HFFc6 (cell line): ENCODE measurements at places on chromosomes 3 and 15. TPM values are rescaled to one million over a fixed set of nuclear protein-coding genes. Genes with fewer than 3 reads are reported as not detected.

DNA sequence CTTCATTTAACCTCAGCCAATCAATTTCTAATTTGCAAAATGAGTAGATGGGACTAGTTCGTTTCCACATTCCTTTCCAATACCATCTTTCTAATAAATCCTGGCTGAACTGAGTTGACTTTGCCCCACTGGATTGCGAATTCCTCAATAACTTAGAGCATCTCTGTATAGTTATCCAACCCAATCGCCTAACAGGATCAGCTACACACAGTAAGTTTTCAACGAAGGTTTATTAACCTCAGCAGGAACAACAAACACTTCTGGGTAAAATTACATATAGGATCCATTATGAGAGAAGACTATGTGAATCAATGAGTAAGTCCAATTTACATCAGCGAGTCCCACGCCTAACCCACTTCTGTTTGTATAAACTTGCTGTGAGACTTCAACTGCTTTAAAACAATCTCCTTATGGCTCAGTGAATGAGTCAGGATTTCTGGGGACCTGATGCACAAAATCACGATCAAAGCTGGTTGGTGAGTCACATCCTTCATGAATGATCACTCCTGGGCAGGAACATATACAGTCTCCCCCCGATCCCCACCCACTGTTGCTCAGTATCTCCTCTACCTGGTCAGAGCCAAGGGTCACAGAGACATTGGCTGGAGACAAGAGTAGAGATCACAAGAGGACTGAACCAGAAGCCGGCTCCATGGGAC lies 142.8 kb downstream of the EDEM1 start:
- no peaks in the 10 kb centered on the region for H3K36me3 ChIP-seq
- H3K27me3 ChIP-seq: 0 out of 2 replicates have a peak, but pooled peaks cover 2% of the 10 kb centered on the region
- DNase-seq: peak; percentile 37
- H3K27ac ChIP-seq: peak overlapping the region; percentile 54; the same call in 1 of the 2 replicates
- H3K4me3 ChIP-seq: peak overlapping the region; percentile 23; the same call in 1 of the 2 replicates

MUC4 gene
- total RNA-seq: not detected in 3 replicates

DNA sequence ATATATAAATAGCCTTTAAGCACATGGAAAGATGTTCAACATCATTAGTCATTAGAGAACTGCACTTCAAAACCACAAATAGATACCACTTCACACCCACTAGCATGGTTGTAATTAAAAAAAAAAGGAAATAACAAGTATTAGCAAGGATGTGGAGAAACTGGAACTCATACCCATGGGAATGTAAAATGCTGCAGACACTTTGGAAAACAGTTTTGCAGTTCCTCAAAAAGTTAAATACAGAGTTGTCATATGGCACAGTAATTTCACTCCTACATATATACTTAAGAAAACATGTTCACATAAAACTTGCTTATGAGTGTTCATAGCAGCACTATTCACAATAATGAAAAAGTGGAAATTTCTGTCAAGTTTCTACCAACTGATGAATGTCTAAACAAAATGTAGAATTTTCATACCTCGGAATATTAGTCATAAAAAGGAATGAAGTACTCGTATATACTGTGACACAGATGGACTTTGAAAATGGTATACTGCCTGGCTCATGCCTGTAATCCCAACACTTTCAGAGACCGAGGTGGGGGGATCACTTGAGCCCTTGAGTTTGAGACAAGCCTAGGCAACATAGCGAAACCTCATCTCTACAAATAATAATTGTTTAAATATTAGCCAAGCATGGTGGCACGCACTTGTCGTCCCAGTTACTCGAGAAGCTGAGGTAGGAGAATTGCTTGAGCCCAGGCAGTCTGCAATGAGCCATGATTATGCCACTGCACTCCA lies 28.1 kb downstream of the BCL2A1 start:
- no peaks in the 10 kb centered on the region for H3K36me3 ChIP-seq
- peak overlapping the region; percentile 46; the same call in 1 of the 2 replicates for H3K27ac ChIP-seq
- peak; percentile 5 for DNase-seq
- H3K27me3 ChIP-seq: peaks cover 5% of the 10 kb centered on the region; the same call in 1 of the 2 replicates
- peak overlapping the region; percentile 9; the same call in 1 of the 2 replicates for H3K4me3 ChIP-seq
- H3K4me1 ChIP-seq: peaks cover 29% of the 10 kb centered on the region

PATL2 gene
- total RNA-seq: 0.39 TPM in 1 of 3 replicates, not detected in the others

IL12A gene
- total RNA-seq: 2.1 to 2.9 TPM (median 2.1 TPM) in 3 replicates

- H3K27me3 ChIP-seq: no peaks in the 10 kb centered on the region
- H3K4me1 ChIP-seq: peaks cover 15% of the 10 kb centered on the region
- H3K27ac ChIP-seq: no peak overlapping the region
- H3K36me3 ChIP-seq: no peaks in the 10 kb centered on the region
- DNase-seq: peak; percentile 31
These were observed 412.9 kb downstream of the TIGIT start for GRCh38 chr3:114706591-114707232.

METTL6 gene
- 19.1 and 19.7 TPM in 2 replicates for total RNA-seq

UBR1 gene
- total RNA-seq: 23.5 to 29.1 TPM (median 28.6 TPM) in 3 replicates

DNA sequence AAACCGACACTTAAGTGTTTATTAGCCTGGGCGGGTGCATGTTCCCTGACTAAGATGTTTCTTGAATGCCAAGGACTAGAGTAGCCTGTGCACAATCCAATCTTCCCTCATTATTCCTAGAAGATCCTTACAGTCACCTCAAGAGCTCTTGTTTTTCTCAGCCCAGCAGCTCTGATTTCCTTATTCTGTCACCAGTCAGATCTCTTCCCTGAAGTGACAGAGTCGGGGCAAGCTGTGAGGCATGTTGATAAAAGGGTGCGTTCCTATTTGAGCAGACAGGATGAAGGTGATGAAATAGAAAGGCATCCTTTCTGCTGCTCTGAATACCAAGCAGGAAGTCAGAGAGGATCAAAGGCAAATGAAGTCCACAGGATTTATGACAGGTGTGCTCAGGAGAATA lies 125.6 kb upstream of the MCTP2 start:
- no peak for DNase-seq
- peaks cover 8% of the 10 kb centered on the region; the same call in 1 of the 2 replicates for H3K27me3 ChIP-seq
- H3K36me3 ChIP-seq: no peaks in the 10 kb centered on the region
- H3K4me3 ChIP-seq: no peak overlapping the region
- peaks cover 2% of the 10 kb centered on the region; the same call in 1 of the 2 replicates for H3K4me1 ChIP-seq
- no peak overlapping the region for H3K27ac ChIP-seq
